ENCODE measurements at places on chromosomes 6 and 20. TPM values are rescaled to one million over a fixed set of nuclear protein-coding genes. Genes with fewer than 3 reads are reported as not detected.

DNA sequence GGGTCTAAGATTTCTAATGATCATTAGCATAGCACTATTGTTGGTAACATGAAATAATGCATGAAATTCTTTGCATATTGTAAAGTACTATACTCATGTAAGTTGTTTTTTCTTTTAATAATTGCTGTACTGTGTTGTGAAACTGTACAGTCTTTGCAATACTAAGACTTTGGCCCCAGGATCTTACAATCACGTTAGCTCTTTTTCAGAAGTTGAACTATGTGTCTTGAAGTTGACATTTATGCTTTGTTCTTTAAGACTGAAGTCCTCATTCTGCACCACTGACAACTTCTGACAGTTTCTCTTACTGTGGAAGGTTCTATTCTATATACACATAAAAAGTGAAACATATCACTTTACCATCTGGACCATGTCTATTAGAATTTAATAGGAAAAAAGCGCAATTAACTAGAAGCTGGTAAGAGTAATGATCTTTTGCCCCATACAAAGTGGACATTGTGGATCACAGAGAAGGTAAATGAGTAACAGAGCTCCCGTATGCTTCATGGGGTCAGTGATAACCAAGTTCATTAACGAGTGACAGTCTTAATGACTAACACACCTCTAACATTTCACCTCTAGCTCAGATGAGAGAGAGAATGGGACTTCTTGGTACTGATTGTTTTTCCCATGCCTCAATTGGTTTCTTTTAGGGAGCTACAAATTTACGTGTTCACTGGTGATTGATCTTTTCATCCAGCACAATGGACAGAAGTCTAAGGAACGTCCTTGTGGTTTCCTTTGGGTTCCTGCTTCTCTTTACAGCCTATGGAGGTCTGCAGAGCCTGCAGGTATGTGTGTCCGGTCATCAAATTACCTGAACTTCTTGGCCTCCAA, at the start of gene UNC93A:
TSS of gene UNC93A (plus strand) at position 530 of the 837 bp plus-strand sequence. CDS start at position 705, 175 bp downstream.
- DNase-seq: no peak

BTNL2 gene
- not detected for total RNA-seq

DNA sequence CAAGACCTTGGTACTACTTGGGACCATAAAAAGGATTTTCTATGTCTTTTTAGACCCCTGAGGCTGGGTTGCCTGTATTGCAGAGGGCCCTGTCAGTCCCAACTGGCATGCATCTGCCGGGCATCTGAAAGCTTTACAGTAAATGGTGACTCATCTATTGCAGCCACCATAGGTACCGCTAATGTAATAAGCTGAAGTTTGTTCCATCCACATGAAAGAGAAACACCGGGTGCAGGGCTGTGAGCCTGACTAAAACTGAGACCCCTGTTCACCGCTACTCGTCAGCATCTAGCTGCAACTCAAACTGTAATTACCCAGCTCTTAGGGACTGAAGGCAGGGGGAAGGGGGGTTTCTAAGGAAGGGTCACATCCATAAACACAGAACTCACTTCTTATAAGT, 49.5 kb downstream of the TRERF1 start:
- DNase-seq: no peak

DNA sequence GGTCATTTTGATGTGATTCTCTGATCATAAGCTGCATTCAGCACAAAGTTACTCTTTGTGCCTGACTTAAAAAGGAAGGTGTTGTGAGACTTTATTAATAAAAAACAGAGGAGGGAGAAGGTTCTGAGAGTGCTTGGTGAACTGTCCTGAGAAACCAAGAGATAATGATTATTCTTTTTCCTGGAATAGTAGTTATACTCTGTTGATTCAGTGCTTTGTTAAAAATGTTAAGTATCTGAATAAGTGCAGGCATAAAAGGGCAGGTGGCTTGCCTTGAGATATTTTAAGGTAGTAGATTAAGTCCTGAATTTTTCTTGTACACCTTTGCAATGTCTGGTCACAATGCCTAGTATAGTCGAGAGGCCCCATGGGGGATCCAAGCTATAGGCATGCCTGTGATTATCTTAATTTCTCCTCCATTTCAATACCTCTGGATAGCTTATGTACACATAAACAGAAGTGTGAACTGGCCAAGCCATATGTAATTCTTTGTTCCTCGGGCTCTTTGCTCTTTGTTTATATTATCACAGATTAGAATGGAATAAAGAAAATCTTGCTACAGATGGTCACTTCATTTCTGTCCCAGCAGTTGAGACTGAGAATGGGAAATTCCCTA, 50.0 kb downstream of the SOBP start:
- no peak for DNase-seq

- no peak for DNase-seq
These were observed 14.6 kb downstream of the ESF1 start for GRCh38 chr20:13770141-13770540.

Measured in psoas muscle (tissue), 8 donors.